Tibial artery (tissue), 4 donors: ENCODE measurements at places on chromosomes 4 and X.

DNA sequence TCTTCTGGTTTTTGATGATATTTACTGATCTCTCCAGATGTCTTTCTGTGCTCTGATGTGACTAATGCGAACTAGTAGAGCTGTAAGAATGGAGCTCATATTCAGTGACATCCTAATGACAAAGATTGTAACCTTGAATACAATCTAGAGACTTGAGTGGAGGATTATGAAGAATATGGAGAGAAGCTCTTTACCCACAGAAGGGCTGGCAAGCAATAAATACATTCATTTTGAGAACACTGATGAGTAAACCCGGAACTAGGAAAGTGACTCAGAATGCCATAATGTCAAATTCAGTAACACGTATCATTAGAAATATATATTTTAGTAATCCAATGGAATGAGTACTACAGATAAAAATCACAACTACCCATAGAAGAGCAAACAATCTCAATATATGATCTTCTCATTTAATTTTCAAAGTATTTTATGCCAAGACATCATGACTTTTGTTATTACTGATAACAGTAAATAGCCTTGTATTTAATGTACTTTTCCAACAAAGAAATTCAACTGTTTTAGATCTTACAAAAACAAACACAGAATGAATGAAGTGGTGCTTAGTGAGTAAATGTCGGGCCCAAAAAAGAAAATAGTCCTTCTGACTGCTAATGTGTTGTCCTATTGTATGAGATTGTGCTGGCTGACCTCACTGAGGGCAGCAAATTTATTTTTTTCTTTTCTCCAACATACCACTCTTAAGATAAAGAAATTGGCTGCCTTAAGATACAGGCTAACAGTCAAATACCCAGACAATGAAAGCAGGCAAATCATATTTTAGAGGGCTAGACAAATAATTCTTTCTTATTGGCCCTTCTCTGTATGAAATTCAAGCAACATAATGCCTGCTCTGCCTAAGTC lies 49.2 kb upstream of the HDAC8 start:
- no peak for DNase-seq

- DNase-seq: no peak
These were observed 64.2 kb downstream of the PPP2R2C start for GRCh38 chr4:6408263-6408662.

- no peak for DNase-seq
These were observed 31.1 kb downstream of the RAB40AL start for GRCh38 chrX:102968216-102968615.

DNA sequence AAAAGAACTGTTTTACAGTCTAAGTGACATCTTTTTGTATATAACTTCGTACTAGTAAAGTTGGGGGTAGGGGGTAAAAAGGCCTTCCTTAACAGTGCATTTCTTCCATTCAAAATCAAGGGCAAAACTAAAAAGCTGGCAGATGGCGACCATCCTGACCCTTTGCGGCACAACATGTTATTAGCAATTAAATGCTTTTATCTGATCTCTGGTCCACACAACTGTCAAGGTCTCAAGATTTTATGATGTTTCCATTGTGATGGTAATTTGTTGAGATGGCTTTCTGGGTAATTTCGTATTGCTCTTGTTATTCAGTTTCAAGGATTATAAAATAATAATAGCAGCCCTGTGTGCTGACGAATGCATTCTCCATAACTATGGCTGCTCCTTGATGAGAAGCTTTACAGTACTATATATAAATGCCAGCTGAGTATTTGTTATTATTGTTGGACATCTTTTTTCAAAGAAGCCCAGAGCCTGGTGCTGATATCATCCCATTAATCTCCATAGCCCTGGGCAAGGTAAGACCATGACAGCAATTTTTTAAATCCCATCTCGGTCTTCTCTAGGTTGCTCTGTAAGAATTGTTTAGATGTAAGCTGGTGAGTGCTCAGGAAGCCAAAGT lies 89.5 kb downstream of the CBR4 start:
- no peak for DNase-seq

GRCh38 chr4:76951672-76952010 lies 2.1 kb downstream of the SEPTIN11 start:
- DNase-seq: no peak

- no peak for DNase-seq
These were observed 10.2 kb upstream of the RENBP start for GRCh38 chrX:153954558-153955227.
